ENCODE measurements at places on chromosomes 4 and X.

DNA sequence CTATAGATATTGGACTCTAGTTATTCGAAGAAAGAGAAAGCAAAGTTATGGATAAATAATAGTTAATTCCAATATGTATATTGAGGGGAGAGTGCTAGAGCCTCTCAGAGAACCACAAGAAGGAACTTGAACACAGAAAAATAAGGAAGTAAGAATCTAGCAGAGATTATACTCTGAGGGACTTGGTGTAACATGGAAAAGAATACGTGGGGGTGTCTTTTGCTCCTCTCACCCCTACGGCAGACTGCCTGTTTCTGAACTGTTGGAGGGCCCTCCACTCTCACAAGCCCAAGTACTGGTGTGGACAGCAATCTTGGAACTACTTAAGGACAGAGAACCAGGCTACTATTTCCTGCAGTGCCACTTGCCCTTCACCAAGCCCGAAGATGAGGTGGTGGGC is 1174.4 kb upstream of the PCDH10 start:
- DNase-seq, result no peak

DNA sequence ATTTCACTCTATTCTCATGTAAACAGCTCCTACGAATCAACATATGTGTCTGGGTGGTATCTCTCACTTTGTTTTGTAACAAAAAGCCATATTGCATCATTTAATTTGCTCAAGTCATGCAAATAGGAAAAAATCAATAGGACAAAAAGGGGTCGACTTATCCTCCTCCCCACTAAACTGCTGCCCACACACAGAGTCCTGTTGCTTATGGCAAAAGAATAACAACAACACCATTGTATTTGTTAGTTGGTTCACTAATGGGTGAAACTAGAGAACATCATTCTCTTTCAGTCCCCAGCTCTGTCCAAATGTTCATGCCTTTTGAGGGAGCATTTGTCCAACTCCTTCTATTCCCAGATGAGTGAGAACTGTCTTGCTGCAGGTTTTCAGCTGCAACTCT is 2.1 kb downstream of the HHIP start:
- DNase-seq, result no peak

GRCh38 chr4:10115271-10115796 is 1.3 kb downstream of the WDR1 start:
- DNase-seq, result no peak

DNA sequence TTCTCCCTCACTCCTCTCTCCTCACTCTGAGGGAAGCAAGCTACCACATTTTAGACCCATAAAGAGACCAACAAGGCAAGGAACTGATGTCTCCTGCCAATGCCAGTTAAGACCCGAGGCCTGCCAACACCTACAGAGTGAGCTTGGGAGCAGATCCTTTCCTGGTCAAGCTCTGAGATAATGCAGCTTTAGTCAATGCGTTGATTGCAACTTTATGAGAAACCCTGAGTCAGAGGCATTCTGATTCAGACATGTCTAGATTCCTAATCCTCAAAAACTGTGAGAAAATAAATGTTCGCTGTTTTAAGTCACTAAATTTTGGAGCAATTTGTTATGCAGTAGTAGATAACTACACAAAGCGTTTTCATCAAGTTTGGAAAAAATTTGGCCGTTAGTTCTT is 115.5 kb downstream of the JADE1 start:
- DNase-seq, result no peak

DNA sequence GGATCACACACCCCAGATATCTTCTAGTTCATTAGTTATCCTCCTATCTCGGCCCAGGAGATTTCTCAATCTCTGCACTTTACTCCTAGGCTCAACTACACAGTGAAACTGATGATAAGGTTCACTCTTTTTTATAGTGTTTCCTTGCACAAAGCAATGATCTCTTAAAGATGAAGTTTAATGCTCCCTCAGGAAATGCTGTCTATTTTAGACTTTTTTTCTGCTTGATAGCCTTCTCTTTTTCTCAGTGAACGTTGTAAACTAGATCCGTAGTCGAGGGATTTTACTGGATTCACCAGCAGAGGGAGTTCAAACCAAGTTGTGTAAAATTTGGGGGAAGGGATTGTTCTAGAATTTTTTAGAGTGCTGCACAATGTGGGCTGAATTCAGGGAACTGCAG is 269.6 kb downstream of the GBA3 start:
- DNase-seq, result no peak

DNA sequence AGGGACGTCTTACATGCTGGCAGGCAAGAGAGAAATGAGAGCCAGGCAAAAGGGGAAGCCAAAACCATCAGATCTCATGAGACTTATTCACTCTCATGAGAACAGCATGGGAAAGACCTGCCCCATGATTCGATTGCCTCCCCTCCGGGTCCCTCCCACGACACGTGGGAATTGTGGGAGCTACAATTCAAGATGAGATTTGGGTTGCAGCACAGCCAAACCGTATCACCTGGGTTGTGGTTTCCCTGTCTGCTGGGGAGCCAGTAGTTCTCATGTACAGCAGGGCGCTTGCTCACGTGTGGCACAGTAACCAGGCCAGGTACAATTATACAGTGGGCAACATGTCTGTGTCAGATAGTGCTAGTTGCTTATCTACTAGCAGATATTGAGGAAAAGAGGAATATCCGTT is 11.1 kb upstream of the RS1 start:
- no peak for DNase-seq

- no peak for DNase-seq
Observed at GRCh38 chrX:97672138-97672537, 788.4 kb downstream of the RPA4 start.

GRCh38 chrX:68945603-68946228 is 116.9 kb downstream of the EFNB1 start:
- DNase-seq, result no peak

GRCh38 chrX:24925430-24925829 is 90.3 kb downstream of the ARX start:
- DNase-seq, result no peak

DNA sequence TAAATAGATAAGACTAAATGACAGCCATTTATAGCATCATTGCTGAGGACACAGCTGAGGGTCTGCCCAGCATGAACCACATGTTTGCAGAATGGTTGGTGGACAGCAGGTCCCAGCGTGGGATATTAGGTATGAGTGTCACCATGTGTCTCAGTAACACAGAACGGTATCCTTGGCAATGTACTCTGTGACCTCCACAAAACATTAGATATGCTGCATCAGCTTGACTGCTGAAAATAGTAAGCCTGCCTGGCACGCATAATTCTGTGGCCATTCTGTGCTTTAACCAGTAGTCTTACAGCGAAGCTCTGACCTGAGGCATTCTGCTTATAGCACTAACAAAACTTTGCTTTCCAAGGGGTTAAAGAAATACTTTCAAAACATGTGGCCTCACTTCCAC is 32.0 kb downstream of the LIMCH1 start:
- no peak for DNase-seq

GRCh38 chr4:123924536-123924935 is 527.9 kb downstream of the SPRY1 start:
- no peak for DNase-seq

DNA sequence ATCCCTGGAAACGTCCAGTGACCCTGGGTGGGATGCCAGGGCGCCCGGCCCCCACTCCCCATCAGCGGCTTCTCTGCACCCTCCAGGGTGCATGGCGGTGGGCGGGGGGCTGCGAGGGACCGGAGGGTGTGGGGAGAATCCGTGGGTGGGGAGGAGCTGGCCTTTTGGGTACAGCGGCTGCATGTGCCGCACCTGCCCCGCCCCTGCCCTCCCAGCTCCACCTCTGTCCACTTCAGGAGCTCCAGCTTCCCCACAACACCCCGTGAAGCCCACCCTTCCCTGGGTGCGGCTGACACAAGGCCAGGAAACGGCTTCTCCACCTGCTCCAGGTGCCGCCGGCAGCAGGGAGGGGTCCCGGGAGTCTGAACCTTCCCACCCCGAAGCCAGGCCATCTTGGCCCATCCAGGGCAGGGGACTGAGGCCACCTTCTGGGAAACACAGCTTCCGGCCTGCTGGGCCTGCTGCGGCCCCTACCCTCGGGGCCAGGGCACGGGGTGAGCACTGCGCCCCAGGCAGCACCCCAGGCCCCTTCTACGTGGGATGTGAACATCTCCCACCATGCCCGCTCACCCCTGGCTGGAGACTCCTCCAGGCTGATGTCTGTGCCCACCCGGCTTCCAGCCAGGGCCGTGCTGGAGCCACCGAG is 34.6 kb downstream of the CPLX1 start:
- no peak for DNase-seq

DNA sequence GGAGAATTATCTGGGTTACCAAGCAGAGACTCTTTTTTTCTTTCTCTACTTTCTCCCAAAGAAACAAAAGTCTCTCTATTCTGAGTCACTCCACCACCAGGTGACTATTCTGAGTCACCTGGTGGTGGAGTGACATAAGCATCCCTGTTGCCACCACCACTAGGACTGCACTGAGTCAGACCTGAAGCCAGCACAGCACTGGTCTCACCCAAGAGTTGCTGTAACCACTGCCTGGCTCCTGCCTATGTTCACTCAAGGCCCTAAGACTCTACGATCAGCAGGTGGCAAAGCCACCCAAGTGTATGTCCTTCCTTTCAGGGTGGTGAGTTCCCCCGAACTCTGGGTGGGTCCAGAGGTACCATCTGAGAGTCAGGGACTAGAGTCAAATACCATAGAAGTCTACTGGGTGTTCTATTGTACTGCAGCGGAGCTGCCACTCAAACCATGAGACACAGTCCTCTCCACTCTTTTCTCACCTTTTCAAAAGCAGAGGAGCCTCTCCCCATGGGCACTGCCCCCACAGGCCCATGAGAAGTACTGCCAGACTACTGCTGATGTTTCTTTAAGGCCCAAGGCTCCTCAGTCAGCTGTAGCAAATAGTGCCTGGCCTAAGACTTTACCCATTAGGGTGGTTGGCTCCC is 209.6 kb upstream of the IRS4 start:
- no peak for DNase-seq

- no peak for DNase-seq
Observed at GRCh38 chr4:6914448-6914847, 4.8 kb downstream of the TBC1D14 start.

DNA sequence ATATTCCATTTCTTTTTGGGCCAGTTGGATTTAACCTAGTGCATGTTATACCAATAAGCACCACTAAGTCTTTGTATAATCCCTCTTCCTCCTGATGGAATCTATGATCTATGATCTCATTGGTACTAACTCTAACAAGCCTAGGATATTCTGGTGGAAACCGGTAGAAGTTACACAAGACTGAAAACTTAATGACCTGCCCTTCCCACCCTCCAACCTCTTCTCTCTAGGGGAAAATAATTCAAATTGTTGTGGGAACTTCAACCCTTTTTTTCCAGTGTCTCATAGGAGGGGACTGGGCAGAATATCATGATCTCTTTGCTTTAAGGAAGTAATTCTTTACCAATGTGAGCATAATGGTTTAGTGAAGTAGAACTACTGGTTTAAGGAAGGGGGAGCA is 289.5 kb upstream of the BOD1L1 start:
- DNase-seq, result no peak

DNA sequence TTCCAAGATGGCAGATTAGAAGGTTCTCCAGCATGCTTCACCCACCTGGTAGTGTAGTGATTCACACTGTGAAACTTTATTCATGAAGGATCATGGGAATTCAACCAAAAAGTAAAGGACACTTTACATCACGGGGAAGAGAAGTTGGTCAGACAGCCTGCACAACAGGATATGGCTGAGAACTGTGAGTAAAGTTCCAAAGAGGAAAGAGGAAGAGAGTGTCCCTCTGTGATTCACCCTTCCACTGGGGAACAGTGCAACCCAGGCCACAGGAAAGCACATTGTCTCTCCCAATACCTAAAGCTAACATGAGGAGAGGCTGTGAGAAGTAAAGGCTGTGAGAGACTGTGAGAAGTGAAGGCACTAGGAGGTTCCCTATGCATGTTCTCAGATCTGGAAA is 137.2 kb downstream of the STPG2 start:
- no peak for DNase-seq

- DNase-seq, result no peak
Observed at GRCh38 chr4:15402974-15403373, 24.9 kb upstream of the C1QTNF7 start.

- DNase-seq, result no peak
Observed at GRCh38 chr4:184596044-184596616, 53.1 kb downstream of the CASP3 start.

- DNase-seq, result no peak
Observed at GRCh38 chr4:164215113-164215741, 538.7 kb upstream of the SMIM31 start.

DNA sequence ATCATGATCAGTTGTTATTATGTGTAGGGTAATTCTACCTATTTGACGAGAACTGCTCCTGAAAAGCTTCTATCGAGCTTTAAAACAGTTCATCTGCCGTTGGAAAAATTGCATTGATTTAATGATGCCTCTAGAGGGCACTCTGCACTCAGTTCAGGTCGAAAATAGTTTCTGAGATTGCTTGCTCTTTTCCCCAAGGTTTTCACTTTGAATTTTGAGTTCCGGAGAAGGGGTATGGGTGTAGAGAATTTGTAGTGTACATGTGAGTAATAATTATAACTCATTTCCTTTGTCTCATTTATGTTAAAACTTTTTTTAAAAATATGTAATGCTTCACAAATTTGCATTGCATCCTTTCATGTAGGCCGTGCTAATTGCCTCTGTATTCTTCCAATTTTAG is 28.4 kb upstream of the TNIP3 start:
- no peak for DNase-seq

- no peak for DNase-seq
Observed at GRCh38 chr4:123449362-123449761, 52.8 kb downstream of the SPRY1 start.

GRCh38 chr4:75895744-75896314 is 6.4 kb downstream of the PPEF2 start:
- DNase-seq, result no peak

DNA sequence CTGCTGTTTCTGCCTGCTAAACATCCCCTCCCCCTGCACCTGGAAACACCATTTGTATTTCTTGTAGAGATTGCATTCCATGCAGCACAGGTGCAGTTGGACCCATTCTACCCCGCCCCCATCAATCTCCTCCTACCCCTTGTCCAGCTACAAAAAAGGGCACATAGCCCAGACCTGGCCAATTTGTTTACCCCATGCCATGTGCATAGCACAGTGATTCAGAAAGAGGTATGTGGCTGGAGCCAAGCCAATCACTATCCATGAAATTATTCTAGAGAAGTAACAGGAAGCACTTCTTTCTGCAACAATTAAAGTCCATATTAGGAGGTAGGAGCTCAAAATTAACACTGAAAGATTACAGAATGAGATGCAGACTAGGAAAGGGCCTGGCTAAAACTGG is 20.2 kb upstream of the TMEM184C start:
- peak; percentile 85 for DNase-seq

- no peak for DNase-seq
Observed at GRCh38 chr4:18930487-18930886, 908.9 kb upstream of the LCORL start.

DNA sequence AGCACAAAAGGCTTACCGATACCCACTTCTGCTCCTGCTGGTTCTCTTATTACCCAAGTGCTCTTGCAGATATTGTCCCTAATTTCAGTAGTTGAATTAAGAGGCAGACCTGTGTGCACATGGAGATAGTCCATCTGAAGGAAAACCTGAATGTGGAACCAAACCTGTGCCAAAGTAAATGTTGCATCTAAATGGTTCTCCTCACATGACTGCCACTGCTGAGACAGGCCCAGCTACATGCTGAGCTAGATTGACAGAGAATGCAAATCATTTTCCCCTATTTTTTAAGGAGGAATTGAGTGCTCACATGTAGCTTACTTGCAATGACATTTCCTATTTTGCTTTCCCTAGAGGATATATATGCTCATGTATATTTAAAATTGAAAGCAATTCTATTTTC is 609.1 kb upstream of the TECRL start:
- no peak for DNase-seq

GRCh38 chrX:44770121-44770520 is 73.7 kb upstream of the DUSP21 start:
- DNase-seq, result no peak

All from HFF-Myc (cell line).